GM03348 (cell line): ENCODE measurements at places on chromosomes 11 and 22.

GRCh38 chr11:122085712-122086111, 30.3 kb downstream of the BLID start:
- no peak for DNase-seq

- DNase-seq, result no peak
Measured at GRCh38 chr22:49264696-49265095, 563.0 kb downstream of the BRD1 start.

- DNase-seq, result no peak
Measured at GRCh38 chr11:10918275-10918674, 60.4 kb upstream of the ZBED5 start.

DNA sequence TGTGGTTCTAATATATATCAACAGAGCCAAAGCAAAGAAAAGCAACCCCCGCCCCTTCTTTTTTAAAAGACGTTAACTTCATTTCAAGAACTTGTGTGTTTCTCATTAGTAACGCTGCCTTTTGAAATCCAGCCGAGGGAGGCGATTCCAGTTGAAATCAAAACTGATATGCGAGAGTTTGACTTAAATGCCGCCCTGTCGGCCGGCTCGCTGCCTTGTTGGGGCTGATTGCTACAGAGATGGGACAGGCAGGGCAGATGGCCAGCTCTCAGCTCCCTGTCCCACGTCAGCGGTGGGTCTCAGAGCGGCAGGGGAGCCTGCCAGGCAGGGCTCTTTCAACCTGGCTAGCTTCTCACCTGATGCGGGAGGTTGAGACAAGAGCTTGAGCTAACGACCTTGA, 51.9 kb upstream of the ALX4 start:
- DNase-seq, result peak; percentile 27

DNA sequence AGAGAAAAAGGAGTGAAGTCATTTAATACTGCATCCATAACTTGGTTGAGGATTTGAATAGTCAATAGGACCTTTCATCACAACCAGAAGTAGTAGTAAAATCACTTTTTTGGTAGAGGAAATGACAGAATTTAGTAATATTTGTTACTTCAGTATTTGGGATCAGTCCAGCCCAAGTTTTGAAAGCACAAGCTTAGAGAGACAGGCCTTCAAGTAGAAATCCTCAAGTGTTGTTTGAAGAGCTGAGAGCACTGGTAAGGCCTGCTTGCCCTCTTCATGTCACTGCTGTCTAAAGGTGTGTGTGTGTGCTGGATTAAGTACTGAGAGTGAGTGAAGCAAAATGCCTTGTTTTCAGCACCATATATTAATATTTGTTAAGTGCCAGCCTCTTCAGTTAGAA, 137.3 kb downstream of the WNT11 start:
- no peak for DNase-seq

DNA sequence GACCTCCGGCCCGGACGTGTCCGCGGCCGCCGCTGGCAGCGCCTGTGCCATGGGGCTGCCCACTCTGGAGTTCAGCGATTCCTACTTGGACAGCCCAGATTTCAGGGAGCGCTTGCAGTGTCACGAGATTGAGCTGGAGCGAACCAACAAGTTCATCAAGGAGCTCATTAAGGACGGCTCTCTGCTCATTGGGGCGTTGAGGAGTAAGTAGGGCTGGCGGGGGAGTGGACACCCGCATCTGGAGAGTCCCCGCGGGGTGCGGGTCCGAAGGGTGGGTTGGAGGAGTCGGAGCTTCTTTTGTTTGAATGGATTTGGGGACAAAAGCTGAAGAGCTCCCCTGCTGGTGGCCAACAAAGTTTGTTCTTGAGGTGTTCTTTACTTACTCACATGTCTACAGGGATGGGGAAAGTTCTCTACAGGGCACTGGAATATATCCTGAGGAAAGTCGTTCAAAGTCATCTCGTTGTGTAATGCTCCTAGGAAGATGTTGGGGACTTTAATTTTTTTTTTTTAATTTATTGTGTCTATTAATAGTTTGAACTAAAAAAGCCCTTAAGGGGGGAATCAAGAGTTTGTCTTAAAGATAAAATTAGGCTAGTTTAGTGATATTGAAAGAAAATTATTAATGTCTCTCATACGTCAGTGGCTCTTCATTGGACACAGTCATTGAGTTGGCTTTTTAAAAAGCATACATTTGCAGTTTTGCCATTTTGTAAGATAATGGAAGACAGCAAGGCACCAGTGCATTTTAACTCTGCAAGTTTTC, 725 bp downstream of the ARHGAP42 start:
- DNase-seq, result peak; percentile 81

GRCh38 chr11:126766440-126766839, 234.1 kb downstream of the KIRREL3 start:
- no peak for DNase-seq

GRCh38 chr22:25101501-25101900, 98.2 kb upstream of the CRYBB3 start:
- no peak for DNase-seq

GRCh38 chr11:18001191-18001590, 11.7 kb downstream of the SERGEF start:
- DNase-seq, result no peak

DNA sequence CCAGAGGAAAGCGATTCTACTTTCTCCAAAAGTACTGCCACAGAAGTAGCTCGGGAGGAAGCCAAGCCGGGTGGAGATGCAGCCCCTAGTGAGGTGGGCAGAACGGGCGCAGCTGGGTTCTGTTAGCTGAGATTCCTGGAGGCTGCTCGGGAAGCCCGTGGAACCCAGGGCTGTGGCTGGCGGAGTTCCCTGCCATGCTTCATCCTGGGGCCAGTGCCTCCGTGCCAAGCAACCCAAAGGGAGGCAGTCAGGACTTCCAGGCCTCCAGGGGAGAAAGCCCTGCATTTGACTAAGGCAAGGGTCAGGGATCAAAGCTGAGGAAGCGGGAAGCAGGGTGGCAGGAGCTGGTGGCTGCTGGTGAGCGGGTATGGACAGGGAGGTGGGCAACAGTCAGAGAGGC, 6.7 kb upstream of the TRMU start:
- DNase-seq, result no peak

GRCh38 chr22:42623301-42623751, 8.6 kb upstream of the POLDIP3 start:
- no peak for DNase-seq

DNA sequence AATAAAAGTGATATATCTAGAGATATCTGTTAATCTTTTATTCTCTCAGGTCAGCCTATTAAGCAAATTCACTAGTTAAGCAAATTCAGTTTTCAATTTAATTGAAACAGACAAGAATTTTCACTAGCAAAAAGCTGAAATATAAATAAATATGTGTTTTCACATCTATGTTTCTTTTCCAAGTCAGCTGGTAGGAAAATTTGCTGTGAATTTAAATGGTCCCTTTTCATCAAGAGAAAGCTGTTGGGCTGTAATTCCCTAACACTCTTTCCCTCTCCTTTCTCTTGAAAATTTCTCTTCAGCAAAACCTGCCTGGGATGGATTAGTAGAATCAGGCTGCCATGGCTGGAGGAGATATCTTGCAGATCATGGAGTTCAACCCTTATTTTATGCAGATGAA, 46.9 kb upstream of the BARX2 start:
- DNase-seq, result no peak
